ENCODE measurements at places on chromosomes 5 and 9.

- DNase-seq: no peak
These were observed 960 bp upstream of the GFRA3 start for GRCh38 chr5:138275379-138275782.

DNA sequence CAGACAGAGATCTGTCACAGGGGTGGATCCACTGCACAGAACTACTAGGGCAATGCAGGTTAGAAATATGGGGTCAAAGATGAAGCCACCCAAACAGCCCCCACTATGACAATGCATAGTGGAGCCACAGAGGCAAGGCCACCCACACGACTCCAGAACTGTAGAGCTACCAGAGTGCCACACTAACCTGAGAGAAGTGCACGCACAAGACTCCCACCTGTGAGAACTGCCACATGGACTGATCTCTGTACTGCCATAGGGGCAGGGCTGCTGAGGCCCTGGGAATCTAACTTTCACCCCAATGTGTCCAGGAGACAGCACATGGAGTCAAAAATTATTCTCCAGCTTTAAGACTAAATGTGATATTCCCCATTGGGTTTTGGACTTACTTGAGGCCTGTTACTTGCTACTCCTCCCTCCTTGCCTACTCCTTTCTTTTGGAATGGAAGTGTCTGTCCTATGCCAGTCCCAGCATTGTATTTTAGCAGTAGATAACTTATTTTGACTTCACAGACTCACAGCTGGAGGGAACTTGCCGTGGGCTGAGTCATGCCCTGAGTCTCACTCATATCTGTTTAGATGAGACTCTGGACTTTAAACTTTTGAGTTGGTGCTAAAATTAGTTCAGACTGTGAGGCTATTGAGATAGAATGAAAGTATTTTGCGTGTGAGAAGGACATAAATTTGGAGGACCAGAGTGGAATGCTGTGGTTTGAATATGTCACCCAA is 853.3 kb downstream of the MAT2B start:
- DNase-seq: no peak

DNA sequence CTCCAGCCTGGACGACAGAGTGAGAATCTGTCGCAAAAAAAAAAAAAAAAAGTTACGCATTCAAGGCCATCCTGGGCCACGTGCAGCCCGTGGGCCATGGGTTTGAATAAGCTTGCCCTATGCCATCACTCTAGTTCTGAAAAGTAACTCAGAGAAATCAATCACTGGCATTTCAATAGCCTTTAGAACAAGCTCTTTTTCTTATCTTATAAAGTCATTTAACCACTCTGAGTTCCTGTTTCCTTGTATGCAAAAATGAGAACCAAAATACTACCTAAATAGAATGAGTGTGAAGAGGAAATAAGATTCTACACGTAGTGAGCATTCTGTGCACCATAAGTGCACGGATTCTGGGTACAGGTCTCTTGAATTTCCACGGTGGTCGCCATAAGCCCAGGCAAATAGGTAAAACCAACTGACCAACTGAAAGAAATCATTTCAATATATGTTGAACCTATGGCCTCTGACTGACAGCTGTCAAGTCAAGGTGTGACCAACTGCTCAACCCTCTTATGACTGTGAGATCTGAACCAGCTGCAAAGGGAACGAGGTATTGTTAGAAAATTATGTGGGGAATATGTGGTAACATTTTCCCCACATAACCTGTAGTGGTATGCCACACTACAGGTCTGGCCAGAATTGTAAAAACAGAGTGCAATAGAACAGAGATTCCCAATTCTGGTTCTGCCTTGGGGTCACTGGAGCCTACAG is 143.9 kb upstream of the LHFPL2 start:
- no peak for DNase-seq

DNA sequence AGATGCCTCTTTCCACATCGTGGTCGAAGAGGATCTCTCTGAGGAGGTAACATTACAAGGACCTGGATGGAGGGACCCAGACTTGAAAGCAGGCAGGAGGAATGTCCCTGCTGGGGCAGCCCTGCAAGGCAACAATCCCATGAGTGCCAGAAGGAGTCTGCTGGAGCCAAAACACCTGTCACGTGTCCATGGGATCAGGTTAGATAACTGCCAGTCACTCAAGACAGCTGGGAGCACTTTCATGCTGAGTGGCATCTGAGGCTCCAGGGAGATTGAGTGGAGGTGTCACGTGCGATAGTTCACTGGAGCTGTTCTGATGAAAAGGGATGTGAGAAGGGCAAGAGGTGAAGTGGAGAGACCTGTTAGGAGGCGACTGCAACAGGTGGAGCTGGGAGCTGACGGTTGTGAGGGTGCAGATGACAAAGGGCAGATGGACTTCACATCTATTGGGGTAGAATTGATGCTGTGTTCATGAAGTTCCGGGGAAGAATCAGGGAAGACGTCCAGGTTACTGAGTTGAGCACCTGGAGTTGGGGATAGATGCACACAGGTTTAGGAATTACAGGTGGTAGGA is 68.4 kb downstream of the ICE1 start:
- no peak for DNase-seq

- no peak for DNase-seq
These were observed 36.2 kb downstream of the UBE2QL1 start for GRCh38 chr5:6484899-6485298.

- no peak for DNase-seq
These were observed 100.5 kb downstream of the TMEM174 start for GRCh38 chr5:73273379-73274050.

DNA sequence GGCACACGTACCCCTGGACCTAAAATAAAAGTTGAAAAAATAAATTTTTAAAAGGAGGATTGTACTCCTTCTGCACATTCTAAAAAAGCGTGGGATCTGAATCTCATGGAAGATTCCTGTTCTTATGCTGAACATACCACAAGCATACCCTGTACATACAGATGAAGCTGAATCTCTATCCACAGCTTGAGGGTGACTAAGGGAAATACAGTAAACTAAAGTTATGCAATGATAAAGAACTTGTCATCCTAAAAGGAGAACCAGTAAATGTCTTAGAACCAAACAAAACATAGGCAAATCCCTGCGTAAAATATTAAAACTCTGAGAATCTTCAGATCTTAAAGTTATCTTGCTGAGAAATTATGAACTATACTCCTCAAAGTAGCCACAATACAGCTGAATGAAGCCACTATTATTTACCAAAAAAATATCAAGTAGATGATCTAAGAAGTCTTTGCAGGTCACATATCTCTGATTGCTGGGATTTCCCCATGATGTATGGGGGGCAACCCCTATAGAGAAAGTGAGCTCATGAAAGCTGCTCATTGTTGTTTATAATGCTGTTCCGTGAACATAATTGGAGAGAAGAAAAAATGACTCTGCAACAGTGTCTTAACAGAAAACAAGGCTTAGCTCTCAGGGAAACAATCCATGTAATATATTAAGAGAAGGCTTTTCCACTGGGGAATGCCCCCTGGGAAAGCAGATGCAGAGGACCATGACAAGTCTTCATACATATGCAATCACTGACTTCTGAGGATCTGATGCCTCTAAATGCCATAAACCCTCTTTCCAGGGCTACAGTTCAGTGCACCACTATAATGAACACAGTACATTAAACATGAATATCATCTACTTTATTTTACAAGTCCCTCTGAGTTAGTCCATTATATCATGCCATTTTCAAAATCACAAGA is 210.1 kb downstream of the EPB41L4A start:
- DNase-seq: no peak

DNA sequence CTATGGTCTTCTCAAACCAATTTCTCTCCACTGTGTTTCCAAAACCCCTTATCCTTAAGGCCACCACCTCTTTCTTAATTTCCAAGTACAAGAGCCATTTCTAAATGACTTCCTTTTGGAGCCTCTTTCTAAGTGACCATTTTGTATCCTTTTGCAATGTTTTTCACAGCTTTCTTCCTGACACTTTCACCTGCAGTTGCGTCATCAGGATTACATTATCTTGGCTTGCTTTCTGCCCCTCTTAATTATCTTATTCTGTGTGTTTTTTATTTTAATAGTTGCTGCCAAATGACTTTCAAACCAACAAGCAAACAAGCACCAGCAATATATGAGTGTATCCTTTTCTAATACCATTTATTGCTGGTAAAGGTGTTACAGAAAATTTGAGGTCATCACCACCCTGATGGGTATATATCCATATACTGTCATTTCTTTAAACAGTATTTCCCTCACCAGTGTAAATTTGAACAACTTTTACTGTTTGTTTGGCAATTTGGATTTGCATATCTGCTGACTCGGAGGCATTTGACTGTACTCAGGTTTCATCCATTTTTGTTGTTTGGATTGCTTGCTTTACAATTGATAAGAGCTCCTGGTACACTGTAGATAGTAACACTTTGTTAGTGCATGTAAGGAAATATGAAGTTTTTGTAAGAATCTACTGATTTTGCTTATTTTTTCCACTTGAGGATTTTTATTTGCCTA is 5.4 kb upstream of the ANXA1 start:
- DNase-seq: no peak

GRCh38 chr5:81187885-81188284 is 45.2 kb upstream of the CKMT2 start:
- no peak for DNase-seq

GRCh38 chr5:90134892-90135291 is 274.7 kb downstream of the CETN3 start:
- no peak for DNase-seq

DNA sequence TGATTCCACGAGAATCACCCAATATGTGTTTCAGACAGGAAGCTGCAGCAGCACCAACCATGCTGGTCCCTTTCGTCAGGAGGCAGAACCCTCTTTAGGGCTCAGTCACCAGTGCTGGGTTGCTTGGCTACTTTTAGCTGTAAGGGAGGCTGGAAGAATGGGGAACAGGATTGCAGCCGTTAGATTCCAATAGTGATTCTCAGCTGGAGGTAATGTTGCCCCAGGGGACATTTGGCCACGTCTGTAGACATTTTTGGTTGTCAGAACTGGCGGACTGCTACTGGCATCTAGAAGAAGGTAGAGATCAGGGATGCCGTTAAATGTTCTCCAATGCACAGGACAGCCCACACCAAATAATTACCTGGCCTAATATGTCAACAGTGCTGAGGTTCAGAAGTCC is 81.8 kb downstream of the ANKRD33B start:
- no peak for DNase-seq

DNA sequence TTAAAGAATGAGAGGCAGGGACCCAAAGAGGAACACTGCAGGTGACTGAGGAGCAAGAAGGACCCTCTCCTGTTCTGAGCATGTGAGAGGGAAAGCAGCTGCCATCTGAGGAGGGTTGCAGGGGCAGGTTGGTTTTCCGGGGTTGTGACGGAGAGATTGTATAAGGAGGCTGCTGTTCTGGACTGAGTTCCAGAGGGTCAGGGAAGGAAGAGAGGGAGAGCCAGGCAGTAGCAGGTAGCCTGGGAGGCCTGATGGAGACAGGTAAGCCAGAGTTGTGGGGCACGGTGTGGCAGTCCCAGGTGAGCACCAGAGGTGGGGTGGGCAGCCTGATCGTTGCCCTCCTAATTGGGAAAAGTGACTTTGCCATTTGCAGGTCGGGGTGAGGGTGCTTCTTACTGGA is 9.8 kb downstream of the CCT5 start:
- DNase-seq: no peak

DNA sequence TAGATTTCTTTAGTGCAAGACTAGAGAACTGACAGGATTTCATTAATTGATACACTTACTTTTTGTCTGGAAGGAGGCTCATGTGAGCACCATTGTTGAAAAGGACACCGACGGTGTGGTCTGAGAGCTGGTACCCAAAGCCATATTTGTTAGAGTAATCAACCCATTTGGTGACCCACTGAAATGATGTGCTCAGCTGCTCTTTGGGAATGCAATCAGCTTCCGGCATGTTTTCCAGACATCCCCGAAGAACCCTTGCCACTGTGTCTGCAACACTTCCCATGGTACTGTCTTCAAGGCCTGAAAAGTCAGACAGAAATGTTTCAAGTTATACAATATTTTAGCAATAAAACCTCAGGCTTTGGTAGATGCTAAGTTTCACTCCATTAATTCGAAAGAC is 4.4 kb downstream of the PLK2 start:
- DNase-seq: no peak

GRCh38 chr5:173271419-173271818 is 36.4 kb upstream of the NKX2-5 start:
- no peak for DNase-seq

DNA sequence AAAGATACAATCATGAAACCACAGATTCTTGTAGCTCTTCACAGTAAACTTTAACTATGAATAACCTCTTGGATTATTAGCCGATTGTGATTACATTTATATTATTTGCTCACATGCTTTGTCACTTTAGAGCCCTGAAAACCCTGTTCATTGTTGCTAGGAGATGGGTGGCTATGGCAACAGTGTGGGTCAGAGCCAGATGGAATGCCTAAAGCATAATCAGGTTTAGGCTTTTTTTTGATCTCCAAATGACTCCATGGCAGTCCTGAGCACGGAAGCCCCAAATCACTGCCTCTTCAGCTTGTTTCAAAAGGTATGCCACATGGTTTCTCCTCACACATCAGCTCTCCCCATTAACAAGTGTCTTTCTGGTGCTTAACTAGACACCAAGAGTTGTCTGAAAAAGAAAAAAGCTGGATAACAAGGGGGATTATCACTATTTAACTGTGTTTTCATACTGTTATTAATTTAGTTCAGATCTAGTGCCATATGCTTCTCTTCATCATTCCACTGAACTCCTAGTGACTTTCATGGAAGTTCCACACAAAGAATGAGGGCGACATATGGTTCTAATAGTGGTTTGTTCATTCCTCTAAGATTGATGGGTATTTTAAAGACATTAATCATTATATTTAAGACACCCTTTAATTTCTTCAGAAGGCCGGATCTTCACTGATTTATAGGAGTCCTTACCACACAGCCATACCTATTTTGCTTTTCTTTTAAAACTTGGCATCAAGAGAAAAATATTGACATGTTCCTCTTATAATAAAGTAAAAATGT is 88.8 kb upstream of the PAM start:
- no peak for DNase-seq

- DNase-seq: peak; percentile 21
These were observed 22.1 kb upstream of the LRRC14B start for GRCh38 chr5:169071-169727.

GRCh38 chr9:109766351-109766750 is 13.6 kb upstream of the PALM2AKAP2 start:
- DNase-seq: no peak

DNA sequence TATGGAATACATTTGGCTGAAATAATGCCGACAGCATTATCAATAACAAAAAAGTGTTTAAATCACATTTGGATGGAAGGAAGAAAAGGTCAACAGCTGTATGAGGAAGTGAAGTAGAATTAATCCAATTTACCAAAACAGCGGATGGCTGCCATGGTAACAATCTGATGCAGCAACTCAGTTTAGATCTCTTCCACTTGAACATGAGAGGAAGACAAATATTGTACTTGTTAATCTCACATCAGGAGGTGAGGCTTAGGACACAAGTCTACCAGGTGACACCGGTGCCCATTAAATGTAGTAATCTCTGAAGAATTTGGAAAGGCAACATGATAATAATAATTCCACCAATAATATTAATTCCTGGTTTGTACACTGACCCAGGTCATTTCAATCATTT is 2.4 kb downstream of the RASEF start:
- no peak for DNase-seq

- DNase-seq: no peak
These were observed 126.3 kb downstream of the ATPSCKMT start for GRCh38 chr5:10123254-10123989.

All from 8988T (cell line).